CD8-positive, alpha-beta memory T cell (primary cell): ENCODE measurements at places on chromosomes 5 and 9.
A peak's percentile ranks its signal among the peaks of the same experiment; 100 is the strongest.

DNA sequence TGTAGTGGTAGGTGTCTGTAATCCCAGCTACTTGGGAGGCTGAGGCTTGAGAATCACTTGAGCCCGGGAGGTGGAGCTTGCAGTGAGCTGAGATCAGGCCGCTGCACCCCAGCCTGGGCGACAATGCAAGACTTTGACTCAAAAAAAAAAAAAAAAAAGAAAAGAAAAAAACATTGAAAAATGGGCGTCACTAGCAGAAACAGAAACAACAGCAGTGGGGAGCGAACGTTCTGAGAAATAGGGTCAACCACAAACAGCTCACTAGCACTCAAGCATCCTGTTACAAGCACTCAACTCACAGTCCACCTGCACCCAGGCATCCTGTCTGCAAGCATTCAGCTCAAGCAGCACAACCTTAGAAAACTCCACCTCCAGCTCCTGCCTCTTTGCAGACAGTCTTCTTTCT lies 17.2 kb downstream of the TRIM14 start:
- peaks cover 7% of the 10 kb centered on the region for H3K36me3 ChIP-seq
- H3K27me3 ChIP-seq: no peaks in the 10 kb centered on the region
- H3K4me3 ChIP-seq: peak overlapping the region; percentile 23
- no peak overlapping the region for H3K27ac ChIP-seq
- DNase-seq: peak; percentile 66

GRCh38 chr9:5773324-5773999 lies 59.5 kb downstream of the ERMP1 start:
- no peak overlapping the region for H3K27ac ChIP-seq
- no peaks in the 10 kb centered on the region for H3K27me3 ChIP-seq
- no peak overlapping the region for H3K4me3 ChIP-seq

- no peak overlapping the region for H3K4me3 ChIP-seq
- no peaks in the 10 kb centered on the region for H3K27me3 ChIP-seq
- no peak overlapping the region for H3K27ac ChIP-seq
- no peak for DNase-seq
- H3K4me1 ChIP-seq: no peaks in the 10 kb centered on the region
- H3K36me3 ChIP-seq: no peaks in the 10 kb centered on the region
Measured at GRCh38 chr9:69637817-69638200, 34.4 kb downstream of the APBA1 start.

DNA sequence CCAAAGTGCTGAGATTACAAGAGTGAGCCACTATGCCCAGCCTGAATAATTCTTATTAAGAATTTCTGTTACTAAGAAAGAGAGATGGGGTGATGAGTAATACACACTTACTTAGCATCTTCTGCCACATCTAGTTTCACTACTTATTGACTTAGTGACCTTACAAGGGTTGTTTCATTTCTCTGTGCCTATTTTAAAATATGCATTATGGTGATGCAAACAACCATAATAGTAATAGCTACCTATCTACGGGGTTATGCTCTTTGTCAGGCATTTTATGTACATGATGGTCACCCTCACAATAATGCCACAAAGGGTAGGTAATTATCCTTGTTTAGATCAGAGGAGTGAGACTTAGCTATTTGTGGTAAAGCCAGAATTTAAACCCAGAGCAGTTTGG lies 499.0 kb upstream of the SGCD start:
- no peak for DNase-seq
- no peaks in the 10 kb centered on the region for H3K36me3 ChIP-seq
- H3K4me1 ChIP-seq: no peaks in the 10 kb centered on the region
- H3K4me3 ChIP-seq: no peak overlapping the region
- H3K27ac ChIP-seq: no peak overlapping the region

DNA sequence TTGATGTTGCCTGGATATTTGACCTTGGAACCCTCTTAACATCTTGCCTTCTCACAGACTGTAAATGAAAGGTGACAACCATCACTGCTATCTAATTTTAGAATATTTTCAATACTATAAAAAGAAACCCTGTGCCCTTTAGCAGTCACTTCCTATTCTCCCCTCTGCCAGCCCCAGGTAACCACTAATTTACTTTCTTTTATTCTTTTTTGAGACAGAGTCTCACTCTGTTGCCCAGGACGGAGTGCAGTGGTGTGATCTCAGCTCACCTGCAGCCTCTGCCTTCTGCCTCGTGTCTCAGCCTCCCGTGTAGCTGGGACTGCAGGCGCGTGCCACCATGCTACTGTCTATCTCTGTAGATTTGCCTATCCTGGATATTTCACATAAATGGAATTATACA lies 43.6 kb downstream of the FRMPD1 start:
- no peaks in the 10 kb centered on the region for H3K27me3 ChIP-seq
- no peak overlapping the region for H3K27ac ChIP-seq
- no peak for DNase-seq
- H3K4me3 ChIP-seq: no peak overlapping the region
- no peaks in the 10 kb centered on the region for H3K4me1 ChIP-seq
